ENCODE measurements at places on chromosomes 2 and 18.

- no peak for DNase-seq
These were observed 1049.9 kb downstream of the TSN start for GRCh38 chr2:122805346-122805745.

- DNase-seq: no peak
These were observed 34.5 kb downstream of the KLHL29 start for GRCh38 chr2:23419171-23420090.

- no peak for DNase-seq
These were observed 1.8 kb upstream of the ZEB2 start for GRCh38 chr2:144521686-144522085.

- DNase-seq: no peak
These were observed 220.1 kb upstream of the NCKAP5 start for GRCh38 chr2:133788386-133788785.

DNA sequence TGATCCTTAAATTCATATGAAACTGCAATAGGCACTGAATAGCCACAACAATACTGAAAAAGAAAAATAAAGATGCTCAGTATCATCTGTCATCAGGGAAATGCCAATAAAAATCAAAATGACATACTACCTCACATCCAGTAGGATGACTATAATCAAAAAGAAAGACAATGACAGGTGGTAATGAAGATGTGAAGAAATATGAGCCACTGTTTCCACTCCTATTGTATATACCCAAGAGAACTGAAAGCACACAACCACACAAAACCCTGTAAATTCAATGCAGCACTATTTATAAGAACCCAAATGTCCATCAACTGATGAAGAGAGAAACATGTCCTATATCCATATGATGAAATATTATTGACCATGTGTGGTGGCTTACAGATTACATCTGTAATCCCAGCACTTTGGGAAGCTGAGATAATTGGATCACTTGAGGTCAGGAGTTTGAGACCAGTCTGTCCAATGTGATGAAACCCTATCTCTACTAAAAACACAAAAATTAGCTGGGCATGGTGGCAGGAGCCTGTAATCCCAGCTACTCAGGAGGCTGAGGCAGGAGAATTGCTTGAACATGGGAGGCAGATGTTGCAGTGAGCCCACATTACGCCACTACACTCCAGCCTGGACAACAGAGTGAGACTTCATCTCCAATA is 39.9 kb downstream of the MAP3K2 start:
- DNase-seq: no peak

DNA sequence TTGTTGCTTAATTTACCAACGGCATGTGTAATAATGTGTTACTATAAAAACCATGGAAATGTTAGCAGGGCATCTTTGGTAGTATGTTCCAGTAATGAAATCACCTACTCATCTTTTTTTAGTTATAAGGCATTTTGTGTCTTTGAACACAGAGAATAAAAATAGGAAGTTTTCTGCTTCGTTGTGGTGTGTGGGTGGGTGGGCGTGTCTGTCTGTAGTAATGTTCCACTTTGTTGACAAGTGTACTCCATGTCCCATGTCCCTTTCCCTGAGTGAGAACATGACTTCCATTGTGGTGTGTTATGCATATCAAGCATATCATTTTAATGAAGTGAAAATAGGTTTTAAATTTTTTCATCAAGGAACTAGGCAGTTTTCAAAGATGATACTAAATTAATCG is 149.3 kb downstream of the VWC2L start:
- DNase-seq: no peak

- DNase-seq: no peak
These were observed 140.5 kb downstream of the THADA start for GRCh38 chr2:43455296-43455695.

GRCh38 chr2:181526014-181526413 is 68.8 kb downstream of the ITGA4 start:
- DNase-seq: no peak

GRCh38 chr2:241570961-241571581 is 12.5 kb downstream of the BOK start:
- no peak for DNase-seq

- DNase-seq: no peak
These were observed 157.8 kb downstream of the SEPTIN10 start for GRCh38 chr2:109455731-109456691.

DNA sequence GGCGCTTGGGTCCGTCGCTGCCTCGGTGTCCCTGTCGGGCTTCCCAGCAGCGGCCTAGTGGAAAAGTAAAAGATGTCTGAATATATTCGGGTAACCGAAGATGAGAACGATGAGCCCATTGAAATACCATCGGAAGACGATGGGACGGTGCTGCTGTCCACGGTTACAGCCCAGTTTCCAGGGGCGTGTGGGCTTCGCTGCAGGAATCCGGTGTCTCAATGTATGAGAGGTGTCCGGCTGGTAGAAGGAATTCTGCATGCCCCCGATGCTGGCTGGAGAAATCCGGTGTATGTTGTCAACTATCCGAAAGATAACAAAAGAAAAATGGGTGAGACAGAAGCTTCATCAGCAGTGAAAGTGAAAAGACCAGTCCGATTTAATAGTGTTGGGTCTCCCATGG is 8.0 kb downstream of the HES6 start:
- DNase-seq: no peak
